ENCODE measurements at places on chromosomes 3 and 15.

DNA sequence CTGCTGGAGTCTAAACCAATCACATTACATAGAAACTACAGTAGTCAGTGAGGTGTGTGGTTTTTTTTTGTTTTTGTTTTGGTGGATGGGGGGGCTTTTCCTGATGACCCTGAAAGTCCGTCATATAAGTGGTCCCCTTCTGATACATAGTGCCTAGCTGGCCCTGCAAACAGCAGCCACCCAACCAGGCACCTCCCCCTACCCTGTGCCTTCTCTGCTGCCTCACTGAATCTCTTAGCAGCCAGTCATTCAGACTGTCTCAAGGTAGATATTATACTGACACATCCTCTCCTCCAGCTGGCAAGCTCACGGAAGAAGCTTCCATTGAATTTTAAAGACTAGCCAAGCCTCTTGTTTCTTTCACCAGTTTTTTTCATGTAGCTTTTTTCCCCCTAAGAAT lies 21.4 kb downstream of the SYN2 start:
- no peak for DNase-seq

DNA sequence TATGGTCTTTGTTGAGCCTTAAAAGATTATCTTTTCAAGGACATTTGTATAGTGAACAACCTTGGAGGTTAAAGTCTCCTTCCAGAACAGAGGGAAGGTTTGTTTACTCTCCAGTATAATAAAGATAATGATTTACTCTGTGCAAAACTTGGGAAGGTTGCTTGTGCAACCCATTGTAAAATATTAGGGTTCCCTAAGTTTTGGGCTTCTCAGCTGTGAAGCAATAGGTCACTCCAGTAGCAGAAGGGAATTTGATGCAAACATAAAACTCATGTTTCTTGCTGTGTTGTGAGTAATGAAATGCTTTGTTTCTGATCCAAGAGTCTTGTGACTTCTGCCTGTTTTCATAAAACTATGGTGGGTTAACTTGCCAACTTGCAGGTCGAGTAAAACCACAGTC lies 177.5 kb downstream of the SUCNR1 start:
- DNase-seq, result no peak

GRCh38 chr3:178320456-178321351 lies 215.5 kb upstream of the KCNMB2 start:
- peak; percentile 93 for DNase-seq

DNA sequence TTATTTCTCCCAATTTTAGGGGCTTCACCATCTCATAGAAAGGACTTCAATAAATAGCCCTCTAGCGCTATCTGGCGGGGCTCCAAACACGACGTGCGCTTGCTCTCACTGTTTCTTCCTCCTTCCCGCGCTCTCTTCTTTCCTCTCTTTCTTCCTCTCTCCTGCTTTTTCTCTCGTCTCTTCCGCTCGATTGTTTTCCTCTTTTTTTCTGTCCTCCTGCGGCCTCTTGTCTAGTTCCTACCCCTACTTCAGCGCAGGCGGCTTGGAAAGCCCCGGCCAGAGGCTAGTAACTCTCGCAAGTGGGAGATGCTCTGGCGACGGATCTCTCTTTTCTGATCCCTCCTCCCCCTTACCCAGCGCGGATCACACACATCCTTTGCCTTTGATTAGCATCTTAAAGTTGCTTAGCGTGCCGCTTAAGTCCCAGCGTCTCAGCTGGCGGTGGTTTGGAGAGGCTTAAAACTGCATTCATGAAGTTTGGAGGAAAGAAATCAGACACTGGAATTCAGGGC lies 6.2 kb upstream of the MEIS2 start:
- peak; percentile 64 for DNase-seq

- no peak for DNase-seq
Measured at GRCh38 chr3:178170698-178171535, 365.3 kb upstream of the KCNMB2 start.

GRCh38 chr3:130671545-130672312 lies 74.9 kb downstream of the PIK3R4 start:
- no peak for DNase-seq

DNA sequence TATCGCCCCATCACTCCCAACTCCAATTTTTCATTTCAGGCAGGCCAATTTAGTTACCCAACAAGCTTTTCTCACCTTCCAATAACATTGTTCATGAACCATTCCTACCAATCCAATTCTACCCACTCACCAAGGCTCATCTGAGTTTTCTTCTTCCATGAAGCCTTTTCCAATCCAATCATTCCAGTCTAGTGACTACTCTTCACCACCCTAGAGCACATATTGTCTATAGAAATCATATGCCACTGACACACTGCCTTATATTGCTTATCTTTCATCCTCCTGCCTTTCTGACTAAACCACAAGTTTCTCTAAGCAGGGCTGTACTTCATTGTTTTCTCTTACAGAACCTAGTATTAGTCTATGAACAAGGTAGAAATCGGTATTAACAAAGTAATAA lies 11.4 kb downstream of the CCDC14 start:
- DNase-seq, result no peak

DNA sequence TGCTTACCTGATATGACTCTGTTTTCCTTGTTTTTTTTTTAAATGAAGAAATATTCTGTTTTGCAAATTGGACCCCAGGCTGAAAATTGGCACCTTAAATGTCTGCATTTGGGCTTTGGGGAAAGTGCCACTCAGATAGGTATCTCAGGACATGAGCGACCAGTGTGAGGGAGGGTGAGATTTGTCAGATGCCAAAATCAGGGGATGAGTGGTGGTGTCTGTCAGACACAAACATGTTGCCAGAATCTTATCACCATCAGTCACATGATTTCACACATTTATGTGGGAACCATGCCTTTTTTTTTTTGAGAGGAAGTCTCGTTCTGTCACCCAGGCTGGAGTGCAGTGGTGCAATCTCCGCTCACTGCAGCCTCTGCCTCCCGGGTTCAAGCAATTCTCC lies 75.6 kb upstream of the OSBPL11 start:
- DNase-seq, result no peak

DNA sequence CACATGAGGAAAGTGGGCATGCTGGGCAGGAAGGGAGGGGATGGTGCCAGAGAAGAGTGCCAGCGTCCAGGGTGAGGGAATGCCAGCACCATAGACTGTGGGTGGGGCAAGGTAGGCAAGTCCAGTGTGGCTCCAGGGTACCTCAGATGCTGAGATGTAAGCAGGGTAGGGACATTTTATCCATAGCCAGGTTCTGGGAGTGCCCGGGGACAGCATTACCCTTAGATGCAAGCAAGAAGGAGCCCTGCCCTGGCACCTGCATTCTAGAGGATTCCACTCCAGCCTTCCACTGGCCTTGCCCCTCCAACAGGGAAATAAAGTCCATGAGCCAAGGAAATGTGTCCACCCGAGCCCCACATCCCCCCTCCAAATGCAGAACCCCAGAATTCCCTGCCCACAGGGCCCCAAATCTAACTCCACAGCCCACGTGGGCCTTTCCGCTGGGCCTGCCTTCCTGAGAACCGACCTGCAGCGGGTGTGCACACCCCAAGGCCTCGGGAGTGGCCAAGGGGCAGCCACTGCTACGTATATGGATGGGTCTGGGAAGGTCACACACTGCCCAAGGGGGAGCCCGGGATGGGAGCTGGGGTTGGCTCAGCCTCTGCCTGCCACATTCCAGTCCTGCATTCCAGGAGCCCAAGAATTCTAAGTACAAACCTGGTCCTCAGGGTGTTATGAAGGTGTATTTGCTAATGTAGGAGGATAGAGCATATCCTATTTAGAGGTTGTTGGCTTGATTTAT lies 20.3 kb upstream of the CYP11A1 start:
- DNase-seq, result no peak

- DNase-seq, result peak; percentile 29
Measured at GRCh38 chr15:25596644-25597562, 158.1 kb upstream of the UBE3A start.

GRCh38 chr3:105521770-105522169 lies 155.1 kb downstream of the ALCAM start:
- DNase-seq, result no peak

DNA sequence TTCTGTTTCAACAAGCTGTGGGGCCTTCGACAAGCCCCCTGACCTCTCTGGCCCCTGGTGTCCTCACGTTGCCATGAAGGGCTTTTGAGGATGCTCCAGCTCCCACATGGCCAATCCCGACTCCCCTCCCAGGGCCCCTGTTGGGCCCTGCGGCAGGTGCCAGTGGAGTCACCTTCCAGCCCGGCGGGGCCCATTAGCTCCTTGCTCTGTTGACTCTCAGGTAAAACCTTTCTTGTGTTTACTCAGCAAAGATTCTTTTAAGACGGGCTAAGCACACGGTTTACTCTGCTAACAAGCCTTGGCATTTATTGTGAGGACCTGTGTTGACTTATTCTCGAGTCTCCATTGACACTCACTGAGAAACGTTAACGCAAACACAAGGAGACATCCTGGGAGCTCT lies 15.0 kb downstream of the RPLP1 start:
- no peak for DNase-seq

- no peak for DNase-seq
Measured at GRCh38 chr3:17166369-17166768, 281.6 kb downstream of the PLCL2 start.

DNA sequence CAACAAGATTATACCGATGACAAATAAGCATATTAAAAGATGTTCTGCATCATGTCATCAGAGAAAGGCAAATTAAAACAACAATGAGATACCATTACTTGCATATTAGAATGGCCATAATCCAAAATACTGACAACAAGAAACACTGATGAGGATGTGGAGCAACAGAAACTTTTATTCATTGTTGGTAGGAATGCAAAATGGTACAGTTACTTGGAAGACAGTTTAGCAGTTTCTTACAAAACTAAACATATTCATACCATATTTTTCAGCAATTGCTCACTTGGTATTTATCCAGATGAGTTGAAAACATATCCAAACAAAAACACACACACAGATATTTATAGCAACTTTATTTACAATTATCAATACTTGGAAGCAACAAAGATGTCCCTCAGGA lies 160.9 kb upstream of the MME start:
- no peak for DNase-seq

DNA sequence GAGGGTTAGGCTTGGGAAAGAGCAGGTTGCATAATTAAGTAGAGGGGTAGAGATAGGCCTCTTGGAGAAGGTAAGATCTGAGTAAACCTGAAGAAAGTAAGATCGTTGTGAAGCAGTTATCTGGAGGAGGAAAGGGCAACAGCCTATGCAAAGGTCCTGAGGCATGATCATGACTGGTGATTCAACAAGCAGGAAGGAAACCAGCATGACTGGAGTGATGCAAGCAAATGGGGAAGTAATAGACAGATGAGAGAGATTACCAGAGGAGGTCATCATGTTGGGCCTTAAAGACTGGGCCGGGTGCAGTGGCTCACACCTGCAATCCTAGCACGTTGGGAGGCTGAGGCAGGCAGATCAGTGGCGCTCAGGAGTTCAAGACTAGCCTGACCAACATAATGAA lies 360.2 kb downstream of the EPHB1 start:
- DNase-seq, result no peak

DNA sequence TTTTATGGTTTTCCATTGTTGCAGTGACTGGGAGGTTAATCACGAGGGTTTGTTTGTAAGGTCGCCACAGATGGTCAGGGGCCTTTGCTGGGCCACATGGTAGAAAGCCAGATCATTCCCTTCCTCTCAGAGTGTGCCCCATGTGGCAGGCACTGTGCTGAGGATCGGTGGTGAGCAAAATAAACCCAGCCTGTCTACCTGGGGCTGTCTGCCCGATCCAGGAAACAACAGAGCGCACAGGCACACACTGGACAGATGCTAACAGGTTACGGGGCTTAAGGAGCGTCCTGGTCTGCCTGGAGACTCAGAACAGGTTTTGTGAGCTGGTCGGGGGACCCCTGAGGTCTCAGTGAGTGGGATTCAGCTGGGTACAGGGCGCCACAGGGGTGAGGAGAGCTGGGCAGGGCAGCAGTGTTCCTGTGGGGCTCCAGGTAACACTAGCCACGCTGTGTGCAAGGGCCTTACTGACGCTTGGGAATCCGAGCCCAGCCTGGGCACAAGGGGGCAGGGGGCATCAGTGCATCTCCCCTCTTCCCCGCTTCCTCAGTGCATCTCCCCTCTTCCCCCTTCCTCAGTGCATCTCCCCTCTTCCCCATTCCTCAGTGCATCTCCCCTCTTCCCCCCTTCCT lies 136.4 kb downstream of the DNAJB8 start:
- no peak for DNase-seq

GRCh38 chr3:129612534-129613366 lies 6.3 kb upstream of the PLXND1 start:
- DNase-seq, result no peak

- DNase-seq, result no peak
Measured at GRCh38 chr3:169391672-169392071, 271.8 kb downstream of the MECOM start.

GRCh38 chr15:81113204-81113657 lies 20.8 kb upstream of the CFAP161 start:
- no peak for DNase-seq

- no peak for DNase-seq
Measured at GRCh38 chr3:8460050-8460708, 41.4 kb upstream of the LMCD1 start.

GRCh38 chr15:95303713-95304112 lies 1026.8 kb upstream of the NR2F2 start:
- DNase-seq, result no peak

DNA sequence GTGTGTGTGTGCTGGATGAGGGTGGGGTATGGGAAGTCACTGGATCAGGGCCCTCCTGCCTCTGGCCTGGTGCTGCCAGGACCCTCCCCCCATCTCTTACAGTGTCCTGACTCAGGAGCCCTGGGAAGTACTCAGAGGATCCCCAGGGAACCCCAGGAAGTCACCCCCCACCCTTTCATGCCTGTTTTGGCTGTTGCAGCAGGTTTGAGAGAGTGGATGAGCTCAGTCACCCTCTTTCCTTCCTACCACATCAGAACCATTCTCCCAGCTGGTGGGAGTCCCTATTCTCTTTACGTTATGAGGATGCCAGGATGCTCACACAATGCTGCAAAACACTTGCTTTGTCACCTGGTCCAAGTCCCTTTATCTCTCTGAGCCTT lies 59.0 kb downstream of the BDH1 start:
- no peak for DNase-seq

All from cerebellar cortex (tissue), 1 donor.